ENCODE measurements at places on chromosomes 11 and 22.

DNA sequence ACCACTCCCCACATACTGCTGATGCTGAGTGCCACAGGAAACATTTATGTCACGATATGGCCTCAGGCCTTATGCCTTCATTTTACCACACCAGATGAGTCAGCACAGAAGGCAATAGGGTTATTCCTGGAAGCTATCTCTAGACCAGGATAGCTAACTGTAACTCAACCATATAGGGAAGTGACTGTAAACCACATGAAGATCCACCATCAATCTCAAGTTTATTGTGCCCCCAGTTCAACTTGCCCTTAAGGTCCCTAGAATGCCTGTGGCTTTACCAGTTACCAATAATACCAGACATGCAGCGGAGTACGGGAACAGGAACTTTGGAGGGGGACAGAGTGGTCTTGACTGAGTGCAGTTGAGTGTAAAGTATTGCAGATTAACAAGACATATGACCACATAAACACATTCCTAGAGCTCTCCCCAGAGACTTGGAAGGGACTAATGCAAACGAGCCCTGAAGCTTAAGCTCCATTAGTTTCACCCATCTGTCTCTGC lies 180.9 kb downstream of the KIF18A start:
- DNase-seq, result no peak

- no peak for DNase-seq
These were observed 18.5 kb downstream of the SPECC1L start for GRCh38 chr22:24289114-24289513.

GRCh38 chr11:15972838-15973237 lies 383.5 kb downstream of the SOX6 start:
- no peak for DNase-seq

DNA sequence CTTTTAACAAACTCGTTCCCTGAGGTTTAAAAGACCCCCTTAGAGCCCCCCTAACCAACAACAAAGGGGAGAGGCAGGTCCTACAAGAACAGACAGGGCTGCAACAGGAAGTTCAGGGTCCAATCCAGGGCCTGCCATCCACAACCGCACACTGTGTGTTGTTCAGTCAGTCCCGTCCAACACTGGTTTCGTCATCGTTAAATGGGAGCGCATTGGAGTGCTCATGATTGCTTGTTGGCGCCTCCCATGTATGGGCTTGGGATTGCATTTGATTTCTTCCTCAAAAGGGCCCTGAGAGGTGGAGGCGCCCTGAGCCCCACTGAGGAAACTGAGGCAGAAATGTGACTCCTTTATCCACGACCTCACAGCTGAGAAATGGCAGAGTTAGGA lies 174.1 kb downstream of the MN1 start:
- no peak for DNase-seq

DNA sequence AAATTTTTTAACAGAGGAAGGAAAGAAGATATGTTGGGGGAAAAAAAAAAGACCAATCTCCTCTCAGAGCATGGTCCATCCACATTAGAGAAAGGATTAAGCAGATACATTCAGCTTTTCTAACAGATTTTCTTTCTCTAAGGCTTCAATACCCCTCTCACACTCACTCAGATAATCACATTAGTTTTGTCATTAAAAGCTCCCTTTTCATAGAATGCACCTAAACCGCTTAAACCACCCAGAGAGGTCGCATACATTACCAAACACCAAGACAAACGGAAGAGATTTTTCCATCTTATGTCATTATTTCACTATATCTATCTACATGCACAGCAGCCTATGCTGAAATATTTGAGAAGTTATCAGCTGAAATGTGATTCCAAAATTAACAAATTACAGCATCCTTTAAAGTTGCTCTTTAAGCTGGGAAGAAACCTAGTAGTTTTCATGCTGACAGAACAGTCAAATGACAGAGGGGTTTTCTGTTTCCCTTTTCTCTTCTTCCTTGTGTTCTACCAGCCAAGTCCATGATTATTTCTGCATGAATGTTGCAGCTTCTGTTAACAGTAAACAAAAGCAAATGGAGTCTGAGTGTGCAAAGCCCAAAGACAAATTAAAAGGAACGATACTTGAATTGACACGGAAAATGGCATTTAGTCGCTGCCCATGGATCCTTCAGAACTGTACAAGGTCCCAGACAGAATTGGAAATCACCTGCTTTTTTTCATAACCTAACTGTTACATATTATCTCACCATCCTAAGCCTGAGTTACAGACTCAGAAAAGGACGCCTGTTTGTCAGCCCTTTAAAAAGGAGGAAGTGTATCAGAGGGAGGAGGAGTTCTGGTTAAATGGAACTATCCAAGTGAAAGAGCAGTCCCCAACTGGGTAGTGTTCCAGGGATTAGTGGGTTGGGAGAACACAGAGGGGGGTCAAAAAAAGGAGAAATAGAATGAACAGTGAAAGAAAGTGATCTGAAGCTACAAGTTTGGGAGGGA lies 54.6 kb downstream of the PRCP start:
- DNase-seq, result no peak

DNA sequence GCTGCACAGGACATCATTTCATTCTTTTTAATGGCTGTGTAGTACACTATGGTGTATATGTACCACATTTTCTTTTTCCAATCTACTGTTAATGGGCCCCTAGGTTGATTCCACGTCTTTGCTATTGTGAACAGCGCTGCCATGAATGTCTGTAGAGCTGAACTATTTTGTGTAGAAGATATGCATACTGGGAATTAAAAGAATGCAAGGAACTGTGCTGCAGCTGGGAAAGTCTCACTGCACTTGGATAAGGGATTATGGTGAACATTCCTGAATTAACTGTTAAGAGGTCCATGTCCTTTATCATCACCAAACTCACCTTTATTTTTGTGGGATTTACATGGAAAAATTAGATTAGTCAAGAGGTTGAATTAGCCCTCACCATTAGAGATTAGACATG lies 224.7 kb downstream of the SNX19 start:
- DNase-seq, result no peak

DNA sequence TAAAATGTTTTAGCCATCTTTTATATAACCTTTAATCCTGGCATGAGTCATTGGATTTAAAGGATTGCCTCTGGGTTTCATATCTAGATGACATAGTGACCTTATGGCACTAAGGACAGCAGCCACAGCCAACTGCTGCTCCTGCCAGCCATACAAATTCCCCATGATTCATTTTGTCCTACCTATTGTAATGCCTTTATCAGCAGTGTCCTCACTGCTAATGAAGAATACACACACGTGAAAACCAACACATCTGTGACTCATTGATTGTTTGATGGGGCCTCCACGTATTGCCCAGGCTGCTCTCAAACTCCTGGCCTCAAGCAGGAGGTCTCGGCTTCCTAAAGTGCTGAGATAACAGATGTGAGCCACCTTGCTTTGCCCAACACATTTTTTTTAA lies 1.8 kb downstream of the LDHAL6A start:
- DNase-seq, result no peak

- DNase-seq, result no peak
These were observed 4.4 kb downstream of the FBXO7 start for GRCh38 chr22:32478994-32479393.

- no peak for DNase-seq
These were observed 14.1 kb upstream of the SYT8 start for GRCh38 chr11:1820463-1821325.

DNA sequence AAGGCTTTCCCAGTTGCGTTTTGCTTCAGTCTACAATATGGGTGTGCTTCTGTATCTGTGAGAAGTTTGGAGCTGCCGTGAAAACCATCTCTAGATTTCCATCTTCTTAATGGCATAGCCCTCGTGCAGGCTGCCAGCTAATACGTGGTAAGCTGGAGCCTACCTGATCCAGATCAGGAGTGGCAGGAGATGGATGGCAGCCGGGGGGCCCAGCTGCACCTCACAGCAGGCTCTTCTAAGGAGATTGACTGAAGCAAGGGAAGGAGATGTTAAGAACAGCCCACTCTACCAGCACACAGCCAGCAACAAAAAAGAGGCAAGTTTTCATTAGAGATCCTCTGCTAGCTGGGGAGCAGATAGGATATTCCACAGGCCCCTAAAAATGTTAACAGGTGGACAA lies 115.5 kb downstream of the MSANTD4 start:
- DNase-seq, result no peak

DNA sequence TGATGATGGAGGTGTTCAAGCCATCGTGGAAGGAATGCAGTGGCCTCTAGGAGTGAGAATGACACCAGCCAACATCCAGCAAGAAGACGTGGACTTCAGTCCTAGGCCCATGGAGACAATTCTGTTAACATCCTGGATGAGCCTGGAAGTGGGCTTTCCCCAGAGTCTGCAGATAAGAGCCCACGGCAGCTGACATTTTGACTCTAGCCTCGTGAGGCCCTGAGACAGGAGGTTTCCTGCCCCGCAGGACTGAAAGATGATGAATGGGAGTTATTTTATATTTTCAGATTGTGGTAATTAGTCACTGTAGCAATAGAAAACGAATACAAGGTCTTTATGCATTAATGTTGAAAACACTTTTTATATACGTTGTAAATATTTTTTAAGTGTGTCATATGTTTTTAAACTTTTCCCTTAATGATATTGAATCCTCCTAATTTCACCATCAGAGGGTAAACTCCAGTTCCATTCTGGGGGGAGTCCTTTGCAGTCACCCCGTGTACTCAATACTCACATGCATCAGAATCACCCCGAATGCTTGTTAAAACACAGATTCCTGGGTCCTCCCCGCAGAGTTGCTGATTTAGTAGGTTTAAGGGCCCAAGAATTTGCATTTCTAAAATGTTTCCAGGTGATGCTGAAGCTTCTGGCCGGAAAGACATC lies 570 bp upstream of the TPCN2 start:
- no peak for DNase-seq

- no peak for DNase-seq
These were observed 699.0 kb downstream of the ETS1 start for GRCh38 chr11:127888386-127888785.

DNA sequence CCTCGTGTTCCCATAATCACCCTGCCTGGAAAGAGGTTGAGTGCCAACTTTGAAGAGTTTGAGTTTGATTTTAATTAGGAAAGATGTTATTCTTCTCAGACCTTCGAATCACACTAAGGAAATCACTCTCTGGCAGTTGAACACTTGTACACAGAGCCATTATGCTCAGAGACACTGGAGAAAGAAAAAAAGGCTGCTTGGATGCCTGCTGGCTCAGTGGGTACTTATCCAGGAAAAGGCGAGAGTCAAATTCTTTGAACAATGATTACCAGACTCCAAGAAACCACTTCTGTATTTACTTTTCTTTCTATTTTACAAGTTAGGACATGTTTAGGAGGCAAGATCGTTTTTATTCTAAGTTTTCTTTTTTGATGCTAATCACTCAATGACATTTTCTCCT lies 438.5 kb upstream of the FAT3 start:
- no peak for DNase-seq

Measured in CD4-positive, alpha-beta T cell treated with Interleukin-12 subunit alpha and Interleukin-12 subunit beta, for 1 hour (primary cell).